ENCODE measurements at places on chromosomes 1 and 21.

GRCh38 chr1:103239034-103239433 is 130.7 kb upstream of the COL11A1 start:
- DNase-seq, result no peak

DNA sequence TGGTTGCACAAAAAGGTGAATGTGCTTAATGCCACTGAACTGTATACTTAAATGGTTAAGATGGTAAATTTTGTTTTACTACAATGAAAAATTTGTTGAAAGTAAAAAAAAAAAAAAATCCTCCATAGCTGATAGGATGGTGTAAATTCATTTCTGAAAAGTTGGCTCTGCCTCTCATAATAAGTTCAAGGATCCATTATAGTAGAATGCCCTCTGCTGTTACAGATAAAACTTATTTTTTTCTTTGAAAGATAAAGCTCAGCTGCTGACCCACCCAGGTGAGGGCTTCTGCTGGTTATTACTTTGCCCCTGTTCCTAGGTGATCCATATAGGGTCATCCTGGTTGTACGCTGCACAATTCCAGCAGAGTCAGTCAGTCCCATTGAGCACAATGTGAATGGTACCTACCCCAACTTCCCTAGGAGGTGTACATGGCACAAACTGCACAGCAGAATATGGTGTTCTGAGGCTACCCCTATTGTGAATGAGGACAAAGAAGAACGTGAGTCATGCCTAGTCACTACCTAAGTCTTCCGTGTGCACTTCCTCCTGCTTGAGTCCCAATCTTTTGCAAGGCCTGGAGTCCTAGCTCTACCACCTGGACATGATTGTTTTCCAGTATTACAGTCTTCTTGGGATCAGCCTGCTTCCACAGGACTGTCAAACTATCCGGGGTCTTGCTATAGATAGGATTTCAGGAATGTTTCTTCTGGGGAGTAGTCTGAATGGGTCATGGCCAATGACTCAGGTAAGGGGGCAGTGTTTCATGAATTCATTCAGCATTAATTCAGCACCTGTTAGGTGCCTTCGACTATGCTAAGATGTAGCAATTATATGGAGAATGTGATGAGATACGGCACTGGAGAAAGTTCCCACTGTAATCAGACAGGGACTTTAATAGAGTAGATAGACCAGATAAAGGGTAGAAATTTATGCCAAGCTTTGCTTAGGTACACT is 20.8 kb upstream of the CD5L start:
- DNase-seq, result no peak

GRCh38 chr1:19923137-19923952 is at the start of gene PLA2G2E:
PLA2G2E (minus strand) TSS chr1:19923617; CDS start chr1:19923559, 58 bp downstream.
- DNase-seq, result no peak

DNA sequence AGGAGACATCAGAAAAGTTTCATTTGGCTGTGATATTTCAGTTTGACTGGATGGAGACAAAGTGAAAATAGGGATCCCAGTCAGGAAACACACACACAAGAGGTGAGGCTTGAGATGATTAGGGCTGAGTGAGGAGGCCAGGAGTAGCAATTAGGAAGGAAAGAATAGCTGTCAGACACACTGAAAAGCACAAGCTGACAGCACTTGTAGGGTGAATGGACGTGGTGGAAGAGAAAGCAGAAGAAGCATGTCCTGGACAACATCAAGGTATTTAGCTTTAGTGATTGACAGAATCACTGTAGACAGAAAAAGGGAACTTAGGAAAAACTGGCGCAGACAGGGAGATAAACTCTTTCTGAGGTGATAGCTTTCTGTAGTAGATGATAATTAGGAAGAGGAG is 347.7 kb downstream of the TGFB2 start:
- DNase-seq, result no peak

DNA sequence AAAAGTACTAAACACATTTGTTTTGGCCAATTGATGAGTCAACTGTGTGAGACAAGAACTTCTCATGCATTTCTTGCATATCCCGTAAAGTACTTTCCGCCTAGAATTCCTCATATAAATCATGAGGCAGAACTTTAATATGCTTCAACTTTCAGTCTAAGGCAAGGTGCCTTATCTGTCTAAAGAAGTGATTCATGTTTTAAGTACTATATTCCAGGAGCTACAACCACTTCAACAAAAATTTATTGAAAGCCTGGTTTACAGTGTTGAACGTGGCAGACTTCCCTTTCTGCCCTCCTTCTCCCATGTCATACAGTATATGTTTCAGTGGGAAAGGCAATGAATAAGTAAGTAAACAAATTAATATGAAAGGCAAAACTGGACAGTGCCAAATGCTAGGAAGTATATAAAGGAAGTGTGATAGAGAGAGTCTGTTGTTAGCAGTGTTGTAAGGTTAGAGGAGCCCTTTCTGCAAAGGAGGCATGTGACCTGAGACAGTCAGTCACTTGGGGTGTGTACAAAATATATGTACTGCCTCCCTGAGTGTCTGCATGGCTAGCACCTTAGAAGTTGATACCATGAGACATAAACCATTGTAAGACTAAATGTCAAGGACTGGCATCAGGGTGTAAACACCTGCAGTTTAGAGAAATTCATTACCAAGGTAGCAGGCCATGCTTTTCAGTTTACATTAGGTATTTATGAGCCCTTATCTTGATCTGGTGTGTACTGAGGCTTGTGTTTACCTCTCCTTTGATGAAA is 362.2 kb downstream of the SRGAP2C start:
- no peak for DNase-seq

- DNase-seq, result no peak
Measured at GRCh38 chr1:67629370-67630075, 55.5 kb upstream of the GADD45A start.

- DNase-seq, result no peak
Measured at GRCh38 chr1:57600424-57600823, 176.6 kb upstream of the DAB1 start.

- DNase-seq, result no peak
Measured at GRCh38 chr1:203636291-203636690, 9.7 kb downstream of the ATP2B4 start.

DNA sequence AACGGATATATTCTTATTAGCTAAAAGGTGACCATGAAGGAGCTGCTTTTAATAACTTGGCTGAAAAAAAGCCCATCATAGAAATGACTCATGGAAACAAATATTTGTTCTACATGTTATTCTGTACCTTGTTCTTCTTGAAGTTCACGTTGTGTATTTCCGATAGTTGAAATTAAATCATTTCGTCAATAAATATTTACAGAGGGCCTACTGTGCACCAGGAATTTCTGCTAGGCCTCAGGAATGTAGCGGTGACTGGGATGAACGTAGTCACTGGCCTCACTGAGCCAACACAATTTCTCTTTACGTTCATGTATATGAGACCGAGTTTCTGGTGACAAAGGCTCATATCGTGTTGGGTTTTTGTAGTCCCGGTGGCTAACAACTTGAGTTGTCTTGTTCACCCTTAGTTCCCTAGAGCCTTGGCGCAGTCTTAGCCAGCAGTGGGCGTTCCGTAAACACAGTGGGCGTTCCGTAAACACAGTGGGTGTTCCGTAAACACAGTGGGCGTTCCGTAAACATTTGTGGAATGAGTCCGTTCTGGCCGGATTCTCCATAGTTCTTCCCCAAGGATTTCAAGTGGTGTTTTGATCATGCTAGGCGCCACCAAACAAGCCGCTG is 53.2 kb upstream of the VAMP3 start:
- DNase-seq, result no peak

DNA sequence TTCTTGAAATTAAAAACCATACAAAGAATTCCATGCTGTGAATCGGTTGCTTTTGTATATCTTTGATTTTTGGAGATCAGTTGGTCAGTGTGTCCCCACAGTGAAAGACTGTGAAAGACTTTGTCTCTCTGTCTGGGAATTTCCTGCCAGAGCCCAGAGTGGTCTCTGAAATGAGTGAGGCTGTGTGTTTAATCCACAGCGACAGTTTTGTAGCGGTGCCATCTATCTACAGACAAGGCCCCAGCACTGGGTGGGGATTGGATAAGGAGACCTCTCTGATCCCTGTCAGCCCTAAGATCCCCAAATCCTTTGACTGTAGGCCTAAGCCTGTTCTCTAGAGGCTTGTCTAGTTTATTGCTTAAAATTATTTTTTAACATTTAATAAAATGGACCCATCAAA is 10.3 kb downstream of the GPR25 start:
- DNase-seq, result no peak

DNA sequence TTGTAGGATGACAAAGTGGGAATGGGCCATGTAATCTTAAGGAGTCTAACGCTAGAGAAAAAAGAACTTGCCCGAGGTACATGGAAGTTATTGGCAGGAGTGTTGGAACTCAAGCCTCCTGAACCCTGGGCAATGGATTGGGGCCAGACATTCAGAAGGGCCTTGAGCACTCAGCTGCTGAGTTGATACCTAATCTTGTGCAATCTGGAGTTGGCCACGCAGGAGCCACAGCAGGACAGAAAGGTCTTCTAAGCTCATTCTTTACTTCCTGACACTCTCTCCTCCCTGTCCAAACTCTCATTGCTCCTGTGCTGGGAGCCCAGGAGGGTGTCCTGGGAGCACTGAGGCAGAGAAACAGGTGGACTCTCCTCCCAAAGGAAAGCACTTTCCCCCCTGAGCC is 25.1 kb upstream of the CSF1 start:
- DNase-seq, result no peak

GRCh38 chr1:235892734-235893413 is 26.2 kb upstream of the LYST start:
- DNase-seq, result no peak

DNA sequence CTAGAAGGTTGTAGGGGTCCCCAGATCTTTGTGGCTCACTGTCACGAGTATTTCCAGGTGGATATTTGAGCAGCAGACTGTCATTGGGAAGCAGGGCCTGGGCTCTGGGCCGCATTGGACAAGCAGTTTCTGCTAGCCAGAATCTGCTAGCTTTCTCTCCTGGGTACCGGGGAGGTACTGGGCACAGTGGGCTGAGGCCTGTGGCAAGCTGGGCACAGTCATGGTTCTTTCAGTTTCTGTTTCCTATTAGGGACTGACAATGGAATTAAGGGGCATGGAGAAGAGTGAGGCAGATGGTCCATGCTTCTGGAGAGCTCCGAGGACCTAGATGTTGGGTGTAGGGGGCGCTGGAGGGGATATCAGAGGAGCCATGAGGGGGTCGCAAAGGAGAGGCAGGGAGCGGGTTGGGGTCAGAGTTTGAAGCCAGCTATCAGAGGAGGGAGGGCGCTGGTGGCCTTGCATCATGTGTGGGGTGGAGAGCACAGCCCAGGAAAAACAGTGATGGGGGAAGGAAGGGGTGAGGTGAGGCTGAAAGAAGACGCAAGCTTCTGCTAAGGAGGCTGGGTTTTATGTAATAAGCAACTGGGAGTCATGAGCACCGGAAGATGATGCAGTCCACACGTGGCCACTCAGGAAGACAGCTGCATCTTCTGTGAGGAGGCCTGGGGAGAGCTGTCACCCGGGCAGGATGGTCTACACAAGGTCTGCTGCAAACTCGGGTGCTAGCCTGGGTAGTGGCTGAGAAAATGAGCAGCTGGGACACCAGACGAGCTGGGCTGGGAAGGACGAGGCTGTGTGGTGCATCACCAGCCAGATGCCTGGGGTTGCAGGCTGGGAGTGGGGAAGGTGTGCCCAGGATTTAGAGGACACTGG is 72.7 kb downstream of the IER5 start:
- DNase-seq, result no peak

DNA sequence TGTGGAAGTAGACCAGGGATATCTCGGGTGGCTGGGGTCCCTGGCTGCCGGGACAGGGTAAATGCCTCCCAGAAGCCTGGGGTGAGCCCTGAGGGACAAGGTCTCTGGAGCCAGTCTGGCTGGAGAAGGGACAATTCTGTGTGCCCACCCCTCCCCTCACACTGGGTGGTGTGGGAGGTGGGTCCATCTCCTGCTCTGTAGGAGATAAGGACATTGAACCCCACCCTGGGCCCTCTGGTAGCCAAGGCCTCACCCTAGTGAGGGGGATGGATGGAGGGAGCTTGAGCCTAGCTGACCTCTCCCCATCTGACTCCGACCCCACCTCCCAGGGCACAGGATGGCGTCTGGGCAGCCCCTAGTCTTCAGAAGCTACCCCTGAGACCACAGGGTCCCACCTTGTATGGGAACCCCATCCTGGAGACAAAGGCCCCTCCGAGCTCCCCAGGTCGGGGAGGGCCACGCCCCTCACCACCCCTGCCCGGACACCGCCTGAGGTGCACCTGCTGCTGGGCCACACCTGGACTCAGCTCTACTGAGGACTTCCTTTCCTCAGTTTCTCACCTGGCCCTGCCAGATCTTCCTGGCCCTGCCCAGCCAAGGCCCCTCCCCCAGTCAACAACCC is 4.3 kb downstream of the AGRN start:
- DNase-seq, result no peak

- DNase-seq, result no peak
Measured at GRCh38 chr1:74824497-74825107, 91.7 kb downstream of the TYW3 start.

GRCh38 chr1:96034006-96034405 is 687.6 kb upstream of the PTBP2 start:
- DNase-seq, result no peak

DNA sequence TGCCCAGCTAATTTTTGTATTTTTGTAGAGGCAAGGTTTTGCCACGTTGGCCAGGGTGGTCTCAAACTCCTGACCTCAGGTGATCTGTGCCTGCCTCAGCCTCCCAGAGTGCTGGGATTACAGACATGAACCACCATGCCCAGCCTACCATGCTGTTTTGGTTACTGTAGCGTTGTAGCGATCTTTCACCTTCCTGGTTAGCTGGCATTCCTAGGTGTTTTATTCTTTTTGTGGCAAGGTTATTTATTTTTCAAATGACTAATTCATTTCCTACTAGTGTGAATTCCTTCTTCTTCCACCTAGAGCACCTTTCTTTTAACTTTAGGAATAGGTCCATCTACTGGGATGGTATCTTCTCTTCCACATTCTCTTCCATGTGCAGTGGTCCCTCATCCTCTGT is 29.3 kb downstream of the TMEM200B start:
- no peak for DNase-seq

- DNase-seq, result no peak
Measured at GRCh38 chr1:157371221-157371620, 181.1 kb downstream of the FCRL5 start.

- DNase-seq, result no peak
Measured at GRCh38 chr1:103025858-103026409, 82.4 kb downstream of the COL11A1 start.

- no peak for DNase-seq
Measured at GRCh38 chr1:55716610-55717009, 501.4 kb upstream of the USP24 start.

DNA sequence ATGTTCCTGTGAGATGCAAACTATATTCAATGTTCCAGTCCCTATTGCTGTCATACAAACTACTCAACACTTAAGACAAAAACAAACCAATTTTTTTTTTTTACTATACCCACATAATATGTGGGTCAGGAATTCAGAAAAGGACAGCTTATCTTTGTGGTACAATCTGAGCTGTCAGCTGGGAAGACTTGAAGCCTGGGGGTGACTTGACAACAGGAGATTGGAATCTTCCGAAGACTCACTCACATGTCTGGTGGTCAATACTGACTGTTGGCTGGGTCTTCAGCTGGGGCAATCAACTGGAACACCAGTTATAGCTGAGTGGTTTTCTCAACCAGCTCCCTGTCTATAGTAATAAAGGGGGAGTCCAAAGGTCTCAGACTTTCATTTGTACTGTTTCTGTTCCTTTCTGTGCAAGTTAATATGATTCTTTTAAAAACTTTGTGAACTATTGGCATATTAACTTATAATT is 81.7 kb upstream of the ATP1B1 start:
- no peak for DNase-seq
